CD4-positive, alpha-beta T cell treated with Interleukin-10 for 1 hour (primary cell): ENCODE measurements at places on chromosomes 1 and 21.
A peak's percentile ranks its signal among the peaks of the same experiment; 100 is the strongest.

- DNase-seq, result no peak
Observed at GRCh38 chr1:8631163-8631562, 186.3 kb downstream of the RERE start.

DNA sequence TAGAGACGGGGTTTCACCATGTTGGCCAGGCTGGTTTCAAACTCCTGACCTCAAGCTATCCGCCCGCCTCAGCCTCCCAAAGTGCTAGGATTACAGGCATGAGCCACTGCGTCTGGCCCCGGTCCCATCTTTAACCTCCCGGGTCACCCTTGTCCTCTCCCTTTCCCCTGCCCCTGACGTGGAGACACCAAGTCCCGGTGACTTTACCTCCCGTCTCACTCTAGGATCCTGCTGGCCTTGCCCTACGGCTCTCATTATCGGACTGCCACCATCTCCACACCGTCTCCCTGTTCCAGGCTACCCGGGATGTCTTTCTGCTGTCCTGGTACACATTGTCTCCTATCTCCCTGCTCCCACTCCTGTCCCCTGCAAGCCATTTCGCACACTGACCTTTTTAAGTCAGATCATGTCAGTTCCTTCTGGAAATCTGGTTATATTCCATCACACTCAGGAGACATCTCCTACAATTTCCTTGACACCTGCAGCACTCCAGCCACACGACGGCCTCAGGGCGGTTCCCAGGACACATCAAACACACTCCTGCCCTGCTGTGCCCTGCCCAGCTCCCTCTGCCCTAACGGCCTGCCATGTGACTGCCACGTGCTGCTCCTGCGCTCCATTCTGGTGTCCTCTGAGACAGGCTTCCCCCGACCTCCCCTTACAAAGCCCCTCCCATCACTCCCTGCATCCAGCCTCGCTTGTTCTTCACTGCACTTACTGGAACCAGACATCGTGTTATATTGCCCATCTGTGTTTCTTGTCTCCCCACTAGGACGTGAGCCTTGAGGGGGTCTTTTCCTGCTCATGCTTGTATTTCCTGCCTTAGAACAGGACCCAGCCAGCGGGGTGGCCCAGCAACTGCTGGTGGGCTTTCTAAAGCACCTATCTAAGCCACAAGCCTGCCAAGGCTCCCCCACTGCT lies 32.7 kb downstream of the TTC39A start:
- no peak for DNase-seq

DNA sequence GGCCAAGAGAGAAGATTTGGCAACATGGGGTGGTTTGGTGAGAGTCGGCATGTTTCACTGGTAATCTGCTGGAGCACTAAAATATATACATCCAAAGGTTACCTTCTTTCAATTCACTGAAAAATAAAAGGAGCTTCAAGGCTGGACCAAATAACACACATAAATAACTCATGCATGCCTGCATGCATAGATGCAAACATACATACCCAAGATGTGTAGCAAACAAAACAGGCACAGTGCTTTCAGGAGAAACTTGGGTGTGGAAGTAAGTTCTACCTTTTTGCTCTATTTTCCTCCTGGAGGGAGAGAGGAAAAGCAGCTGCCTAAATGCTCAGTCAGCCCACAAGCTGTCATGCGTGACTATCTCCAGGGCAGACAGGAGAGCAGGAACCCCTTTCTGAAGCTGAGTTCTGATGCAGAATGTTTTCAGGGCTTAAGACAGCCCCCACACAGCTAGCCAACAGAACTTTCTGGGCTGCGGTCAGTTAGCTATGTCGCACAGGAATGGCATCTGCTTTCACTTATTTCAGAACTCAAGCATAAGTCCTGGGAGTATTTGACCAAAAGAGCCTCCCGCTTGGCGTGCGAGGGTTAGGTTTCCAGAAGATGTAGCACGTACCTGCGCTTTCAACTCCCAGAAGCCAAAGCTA lies 166.2 kb downstream of the TOMM20 start:
- DNase-seq, result peak; percentile 25

GRCh38 chr1:17689011-17689410 lies 66.1 kb upstream of the ACTL8 start:
- DNase-seq, result no peak

- no peak for DNase-seq
Observed at GRCh38 chr1:39445573-39445972, 45.9 kb upstream of the BMP8A start.

DNA sequence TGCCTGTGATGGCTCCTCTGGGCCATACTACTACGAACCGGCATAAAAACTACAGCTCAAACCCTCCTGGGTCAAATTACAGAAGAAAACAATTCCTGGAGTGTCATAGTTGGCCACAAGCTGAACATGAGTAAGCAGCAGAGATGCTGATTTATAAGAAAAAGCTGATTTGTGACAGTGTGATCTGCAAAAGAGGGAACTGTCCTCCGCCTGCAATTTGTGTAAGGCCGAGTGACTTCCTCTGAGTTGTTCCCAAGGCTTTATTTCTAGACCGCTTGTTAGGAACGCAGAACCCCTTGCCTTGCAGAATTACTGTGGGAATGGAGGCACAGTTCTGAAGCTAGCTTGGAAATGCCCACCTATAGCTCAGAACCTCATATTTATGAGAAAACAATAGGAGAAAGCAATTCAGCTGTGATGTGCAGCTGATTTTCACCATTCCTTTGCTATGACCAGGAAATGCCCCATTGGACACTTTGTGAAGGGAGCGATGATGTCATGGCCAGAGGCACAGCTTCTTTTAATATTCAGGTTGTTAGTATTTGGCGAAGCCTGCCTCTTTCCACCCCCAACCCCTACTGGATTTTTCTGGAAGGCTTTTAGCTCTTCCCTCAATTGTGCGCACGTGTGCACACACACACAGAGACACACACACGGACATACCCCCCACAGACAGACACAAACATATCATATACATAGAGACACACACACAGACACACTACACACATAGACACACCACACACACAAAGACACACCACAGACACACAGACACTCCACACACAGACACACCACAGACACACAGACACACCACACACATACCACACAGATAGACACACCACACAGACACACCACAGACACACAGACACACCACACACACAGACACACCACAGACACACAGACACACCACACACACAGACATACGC lies 47.6 kb downstream of the IER5 start:
- DNase-seq, result no peak

DNA sequence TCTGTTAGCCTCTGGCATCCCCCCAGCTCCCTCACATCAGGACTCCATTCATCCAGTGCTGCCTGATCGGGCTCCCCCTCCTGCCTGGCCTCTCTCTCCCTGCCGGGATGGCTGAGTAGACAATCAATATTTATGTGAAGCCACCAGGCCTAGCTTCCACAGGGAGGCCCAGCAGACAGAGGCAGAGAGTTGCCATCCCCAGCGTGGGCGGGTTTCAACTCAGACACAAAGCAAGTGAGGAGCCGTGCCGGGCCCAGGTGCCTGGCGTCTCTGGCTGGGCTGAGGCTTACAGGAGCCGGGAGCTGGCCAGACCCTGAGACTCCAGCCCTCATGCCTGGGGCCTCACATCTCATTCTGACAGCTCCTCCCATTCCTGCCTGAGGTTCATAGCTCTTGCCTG lies 34.5 kb upstream of the ATP2B4 start:
- no peak for DNase-seq
